ENCODE measurements at places on chromosomes 16 and 17.
A peak's percentile ranks its signal among the peaks of the same experiment; 100 is the strongest.

DNA sequence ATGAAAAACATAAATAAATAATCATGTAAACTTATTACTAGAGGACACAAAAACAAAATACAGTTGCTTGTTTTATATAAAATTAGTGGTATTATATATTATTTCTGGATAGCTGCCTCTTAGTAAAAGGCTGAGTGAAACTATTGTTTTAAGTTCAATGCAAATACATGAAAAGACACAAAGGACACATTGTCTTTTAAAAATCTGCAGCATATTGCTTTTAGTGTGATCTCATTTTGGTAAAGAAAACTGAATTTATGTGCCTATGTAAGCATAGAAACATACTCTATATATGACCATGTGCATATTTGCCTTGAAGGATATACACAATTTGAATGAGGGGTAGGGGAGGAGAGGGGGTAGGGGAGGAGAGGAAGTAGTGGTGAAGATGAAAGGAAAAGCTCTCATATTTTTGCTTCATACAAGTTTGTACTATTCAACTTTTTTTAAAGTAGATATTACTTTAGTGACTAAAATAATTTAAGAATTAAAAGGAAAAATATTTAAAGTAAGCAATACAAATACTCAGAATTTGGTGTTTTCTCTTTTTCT is 5.8 kb downstream of the ABCA10 start:
- no peak for DNase-seq

DNA sequence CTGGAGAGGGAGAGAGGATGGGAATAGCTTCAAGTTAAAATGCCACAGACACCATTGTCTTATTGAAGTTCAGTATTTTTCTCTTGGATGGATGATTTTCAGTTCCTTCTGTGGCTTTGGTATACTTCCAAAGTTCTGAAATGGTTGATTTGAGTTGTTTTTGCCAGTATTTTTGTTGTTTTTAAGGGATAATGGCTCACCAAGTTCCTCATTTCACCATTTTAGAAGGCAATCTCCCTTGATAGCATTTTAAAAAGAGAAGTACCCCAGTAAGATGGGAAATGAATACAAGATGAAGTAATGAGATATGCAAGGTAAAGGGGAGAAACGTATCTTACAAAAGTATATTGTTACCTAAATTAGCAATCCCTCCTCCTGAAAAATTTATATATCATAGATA is 18.5 kb upstream of the SPDYE4 start:
- DNase-seq = no peak

GRCh38 chr16:48385253-48386150 is at the start of gene SIAH1:
TSS of gene SIAH1 (minus strand) at chr16:48385413. CDS start at chr16:48362428, 22,985 bp downstream.
- peak; percentile 83 for DNase-seq

DNA sequence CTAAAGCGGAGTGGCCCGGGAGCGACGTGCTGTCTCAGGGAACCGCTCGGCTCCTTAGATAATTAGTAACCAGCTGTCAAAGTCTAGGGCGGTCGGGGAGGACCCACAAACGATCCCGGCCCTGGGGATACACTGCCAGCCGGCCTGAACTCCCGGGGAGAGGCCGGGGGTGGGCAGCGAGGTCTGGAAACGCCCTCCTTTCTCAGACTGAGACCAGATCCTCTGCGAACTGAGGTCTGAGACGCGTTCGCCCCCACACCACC is 1.3 kb downstream of the HNF1B start:
- peak; percentile 91 for DNase-seq

DNA sequence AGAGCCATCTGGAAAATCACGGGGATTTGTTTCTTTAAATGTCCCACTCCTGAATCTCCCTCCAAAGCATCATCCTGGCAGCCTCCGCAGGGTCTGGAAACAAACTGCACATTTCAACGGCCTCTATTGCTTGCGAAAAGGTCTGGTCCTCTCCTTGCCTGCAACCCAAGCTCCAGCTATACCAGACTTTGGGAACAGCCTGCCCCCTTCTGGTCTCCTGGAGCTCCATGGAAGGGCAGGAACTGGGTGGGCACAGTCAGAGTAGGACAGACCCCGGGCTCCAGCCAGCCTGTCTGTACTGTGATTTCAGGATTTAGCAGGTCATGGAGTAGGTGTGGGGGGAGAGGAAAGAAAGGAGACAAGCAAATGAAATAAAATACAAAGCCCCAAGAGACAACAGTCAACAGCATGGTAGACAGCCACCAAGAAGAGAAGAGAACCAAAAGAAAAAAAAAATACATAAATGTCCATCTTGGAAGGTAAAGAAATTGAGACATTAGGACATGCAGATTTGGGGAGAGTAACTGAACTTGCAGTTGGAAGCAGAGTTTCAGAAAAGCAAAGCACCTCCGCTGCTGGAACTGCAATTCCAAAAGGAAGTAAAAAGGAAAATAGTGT is 2.7 kb downstream of the XYLT1 start:
- peak; percentile 77 for DNase-seq

- no peak for DNase-seq
These were observed 22.6 kb downstream of the C17orf67 start for GRCh38 chr17:56810891-56811775.

- no peak for DNase-seq
These were observed 426.2 kb downstream of the CDH11 start for GRCh38 chr16:64695684-64696083.

GRCh38 chr17:60901242-60901641 is 223.6 kb downstream of the BCAS3 start:
- DNase-seq = no peak

DNA sequence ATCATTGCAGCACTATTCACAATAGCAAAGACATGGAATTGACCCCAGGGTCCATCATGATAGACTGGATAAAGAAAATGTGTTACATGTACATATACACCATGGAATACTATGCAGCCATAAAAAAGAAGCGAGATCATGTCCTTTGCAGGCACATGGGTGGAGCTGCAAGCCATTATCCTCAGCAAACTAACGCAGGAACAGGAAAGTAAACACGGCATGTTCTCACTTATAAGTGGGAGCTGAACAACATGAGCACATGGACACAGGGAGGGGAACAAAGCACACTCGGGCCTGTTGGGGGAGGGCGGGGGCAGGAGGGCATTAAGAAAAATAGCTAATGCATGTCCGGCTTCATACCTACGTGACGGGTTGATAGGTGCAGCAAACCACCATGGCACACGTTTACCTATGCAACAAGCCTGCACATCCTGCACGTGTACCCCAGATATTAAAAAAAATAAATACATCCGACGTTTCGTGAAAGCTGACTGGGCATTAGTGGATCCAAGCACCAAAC is 28.9 kb downstream of the ZNF778 start:
- no peak for DNase-seq

GRCh38 chr17:48546137-48546923 is 1.4 kb upstream of the HOXB2 start:
- no peak for DNase-seq

- no peak for DNase-seq
These were observed 648.1 kb downstream of the TOX3 start for GRCh38 chr16:51898872-51899271.

DNA sequence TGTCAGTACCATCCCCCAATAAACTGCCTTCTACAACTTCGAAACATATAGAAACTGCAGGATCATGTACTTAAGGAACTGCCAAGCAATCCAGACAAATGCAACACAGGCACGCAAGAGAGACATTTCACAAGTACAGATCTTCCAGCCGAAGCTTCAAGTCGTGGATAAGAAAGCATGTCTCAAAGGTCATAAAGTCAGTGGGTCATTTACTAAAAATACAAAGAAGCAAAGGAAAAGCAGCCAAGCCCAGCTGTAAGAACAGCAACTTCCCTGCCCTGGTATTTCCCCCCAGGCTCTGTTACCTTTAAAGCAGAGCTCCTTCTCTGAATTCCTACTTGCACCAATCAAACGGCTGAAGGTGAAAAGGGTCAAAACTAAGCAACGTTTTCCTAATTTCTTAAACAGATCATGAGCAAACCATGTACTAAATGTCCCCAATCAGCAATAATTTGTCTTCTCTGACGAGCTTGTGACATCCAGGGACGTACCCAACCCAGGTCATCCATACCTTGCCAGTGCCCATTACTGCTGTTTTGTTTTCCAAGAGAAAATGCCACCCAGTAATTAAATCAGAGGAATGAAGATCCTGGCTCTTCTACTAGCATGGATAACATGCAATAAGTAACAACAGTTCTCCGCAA is 1.7 kb downstream of the AKTIP start:
- DNase-seq = peak; percentile 56

GRCh38 chr17:65278820-65279184 is 141.6 kb downstream of the RGS9 start:
- DNase-seq = no peak

- DNase-seq = no peak
These were observed 27.7 kb downstream of the TPSG1 start for GRCh38 chr16:1197237-1197866.

GRCh38 chr17:77098884-77099545 is 41.8 kb upstream of the SEC14L1 start:
- peak; percentile 85 for DNase-seq

Measured in small intestine (tissue), 16 donors.